ENCODE measurements at places on chromosomes 16 and 17. TPM values are rescaled to one million over a fixed set of nuclear protein-coding genes. Genes with fewer than 3 reads are reported as not detected.

DNA sequence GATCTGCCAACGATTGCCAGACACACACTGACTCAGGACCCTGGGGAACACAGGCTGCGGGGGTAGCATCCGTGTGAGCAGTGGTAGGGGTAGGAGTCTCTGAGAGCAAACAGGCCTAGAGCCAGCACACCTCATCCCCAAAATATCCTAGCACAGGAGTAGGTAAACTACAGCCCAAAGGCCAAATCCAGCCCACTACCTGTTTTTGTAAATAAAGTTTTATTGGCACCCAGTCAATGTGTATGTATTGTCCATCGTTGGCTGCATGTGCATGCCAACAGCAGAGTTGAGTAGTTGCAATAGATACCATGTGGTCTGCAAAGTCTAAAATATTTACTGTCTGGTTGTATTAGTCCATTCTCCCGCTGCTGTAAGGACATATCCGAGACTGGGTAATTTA, 55.5 kb upstream of the GPRC5B start:
- DNase-seq = no peak

GRCh38 chr16:61858988-61859387, 177.2 kb downstream of the CDH8 start:
- DNase-seq = no peak

GRCh38 chr17:1181753-1182137, 2.0 kb upstream of the ABR start:
- DNase-seq = no peak

- DNase-seq = no peak
Observed at GRCh38 chr17:80790981-80791742, 200.5 kb upstream of the CHMP6 start.

- no peak for DNase-seq
Observed at GRCh38 chr16:70782237-70782636, 18.7 kb downstream of the VAC14 start.

GRCh38 chr17:7846765-7847661, 7.9 kb upstream of the TMEM88 start:
- DNase-seq = no peak

DNA sequence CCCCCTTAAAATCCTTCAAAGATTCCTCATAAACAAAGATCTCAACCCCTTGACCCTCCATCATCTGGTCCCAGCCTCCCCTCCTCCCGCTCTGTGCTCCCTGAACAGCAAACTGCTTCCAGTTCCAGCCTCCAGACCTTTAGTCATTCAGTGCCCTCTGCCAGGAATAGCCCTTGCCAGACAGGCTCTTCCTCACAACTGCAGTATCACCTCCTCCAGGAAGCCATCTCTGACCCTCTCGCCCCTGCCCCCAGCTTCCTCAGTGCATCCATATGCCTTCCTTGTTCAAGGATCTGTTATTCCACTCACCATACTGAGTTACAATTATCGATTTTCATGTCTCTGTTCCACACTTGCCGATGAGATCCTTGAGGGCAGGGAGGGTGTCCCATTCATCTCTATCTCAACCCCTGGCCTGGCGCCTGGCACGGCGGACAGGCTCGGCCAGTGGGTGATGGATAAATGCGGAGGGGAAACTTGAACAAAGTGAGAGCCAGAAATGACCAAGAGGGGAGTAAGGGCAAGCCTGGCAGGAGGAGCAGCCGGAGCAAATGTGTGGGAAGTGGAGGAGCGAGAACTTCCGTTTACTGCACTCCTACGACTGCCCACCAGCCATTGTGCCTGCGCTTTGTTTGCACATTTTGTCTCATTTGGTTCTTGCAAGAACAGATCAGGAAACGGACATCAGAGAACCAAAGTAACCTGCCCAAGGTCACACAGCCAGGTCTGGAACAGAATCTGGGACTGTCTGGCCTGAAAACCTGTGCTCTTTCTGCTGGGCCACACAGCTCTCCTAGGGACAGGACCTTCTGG, 2.0 kb upstream of the NXPH3 start:
- DNase-seq = no peak

DNA sequence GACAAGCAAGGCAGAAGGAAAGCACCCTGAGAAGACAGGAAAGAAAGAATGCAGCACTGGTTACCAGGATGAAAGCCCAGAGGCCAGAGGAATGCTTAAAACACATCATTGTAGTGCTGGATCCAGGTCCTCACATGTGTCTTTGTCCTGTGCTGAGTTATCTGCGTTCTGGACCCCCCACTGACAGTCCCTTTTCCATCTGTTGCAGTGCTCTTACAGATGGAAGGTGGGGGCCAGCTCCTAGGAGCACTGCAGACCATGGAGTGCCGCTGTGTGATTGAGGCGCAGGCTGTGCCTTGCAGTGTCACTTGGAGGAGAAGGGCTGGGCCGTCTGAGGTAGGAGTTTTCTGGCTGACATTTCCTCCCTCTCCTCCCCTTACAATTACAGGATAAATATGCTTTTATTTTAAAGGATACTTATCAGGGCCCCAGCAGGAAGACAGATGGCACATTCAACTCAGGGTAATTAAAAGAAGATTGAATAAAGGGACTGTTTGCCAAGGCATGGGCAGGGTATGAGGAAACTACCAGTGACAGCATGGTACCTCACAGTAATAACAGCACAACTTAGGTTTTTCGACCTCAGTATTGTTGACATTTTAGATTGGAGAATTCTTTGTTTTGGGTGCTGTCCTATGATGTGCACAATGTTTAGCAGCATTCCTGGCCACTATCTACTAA, 3.0 kb downstream of the EME1 start:
- no peak for DNase-seq

- no peak for DNase-seq
Observed at GRCh38 chr17:66605541-66605940, 229.4 kb upstream of the CACNG5 start.

GRCh38 chr17:27456681-27457359, 572 bp downstream of the KSR1 start:
- DNase-seq = no peak

- no peak for DNase-seq
Observed at GRCh38 chr16:56203052-56203451, 11.8 kb downstream of the GNAO1 start.

DNA sequence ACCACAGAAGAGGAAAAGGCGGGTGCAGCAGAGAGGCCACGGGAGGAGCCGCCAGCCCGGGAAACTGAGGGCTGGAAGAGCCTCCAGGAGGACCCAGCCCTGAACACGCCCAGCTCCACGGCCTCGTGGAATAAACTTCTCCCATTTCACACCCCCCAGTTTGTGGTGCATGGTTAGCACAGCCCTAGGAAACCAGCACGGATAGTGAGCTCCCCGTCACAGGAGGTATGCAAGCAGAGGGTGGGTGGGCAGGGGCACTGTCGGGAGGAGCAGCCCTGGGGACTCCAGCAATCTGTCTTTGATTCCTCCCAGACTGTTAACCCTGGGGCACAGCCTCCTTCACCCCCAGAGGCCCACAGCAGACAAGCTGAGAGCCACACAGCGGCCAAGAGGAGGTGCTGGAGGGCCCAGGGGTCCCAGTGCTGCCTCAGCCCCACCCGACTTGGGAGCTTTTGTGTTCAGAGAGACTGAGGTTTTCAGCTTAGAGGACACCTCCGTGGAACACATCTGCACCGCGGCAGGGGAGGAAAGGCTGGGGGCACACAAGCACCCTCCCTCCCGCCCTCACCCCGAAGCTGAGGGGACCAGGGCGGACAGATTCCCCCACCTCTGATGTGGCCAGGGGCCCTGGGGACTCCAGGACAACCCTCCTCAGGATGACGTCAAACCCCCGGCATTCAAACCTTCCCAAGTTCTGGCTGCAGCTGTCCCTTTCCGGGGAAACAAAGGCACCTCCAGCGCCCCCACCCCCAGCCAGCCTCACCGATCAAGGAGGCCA, 1.7 kb upstream of the IL17C start:
- no peak for DNase-seq

DNA sequence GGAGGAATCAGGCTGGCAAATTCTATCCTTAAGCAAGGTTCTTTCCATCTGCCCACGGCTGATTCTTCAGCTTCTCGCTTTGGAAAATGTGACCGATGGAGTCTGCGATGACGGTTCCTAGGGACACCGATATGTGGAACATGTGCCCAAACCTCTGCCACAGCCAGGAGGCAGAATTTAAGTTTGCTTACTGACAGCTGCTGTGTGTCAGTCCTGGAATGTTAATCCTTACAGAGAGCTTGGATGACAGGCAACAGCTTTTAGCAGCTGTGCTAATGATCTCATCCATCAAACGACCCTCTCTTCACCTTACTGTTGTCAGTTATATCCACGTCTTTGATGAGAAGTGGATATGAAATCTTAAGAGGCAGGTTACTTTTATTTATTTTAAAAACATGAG, 11.4 kb upstream of the MYH13 start:
- DNase-seq = no peak

DNA sequence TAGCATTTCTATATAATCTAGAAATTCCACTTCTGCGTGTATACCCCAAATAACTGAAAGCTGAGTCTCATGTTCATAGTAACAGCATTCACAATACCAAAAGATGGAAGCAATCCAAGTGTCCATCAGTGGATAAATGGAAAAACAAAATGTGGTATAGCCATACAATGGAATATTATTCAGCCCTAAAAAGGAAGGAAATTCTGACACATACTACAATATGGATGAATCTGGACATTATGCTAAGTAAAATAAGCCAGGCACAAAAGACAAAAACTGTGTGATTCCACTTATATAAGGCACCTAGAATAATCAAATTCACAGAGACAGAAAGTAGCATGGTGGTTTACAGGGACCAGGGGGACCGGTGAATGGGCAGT, 20.4 kb downstream of the HOXB1 start:
- no peak for DNase-seq

DNA sequence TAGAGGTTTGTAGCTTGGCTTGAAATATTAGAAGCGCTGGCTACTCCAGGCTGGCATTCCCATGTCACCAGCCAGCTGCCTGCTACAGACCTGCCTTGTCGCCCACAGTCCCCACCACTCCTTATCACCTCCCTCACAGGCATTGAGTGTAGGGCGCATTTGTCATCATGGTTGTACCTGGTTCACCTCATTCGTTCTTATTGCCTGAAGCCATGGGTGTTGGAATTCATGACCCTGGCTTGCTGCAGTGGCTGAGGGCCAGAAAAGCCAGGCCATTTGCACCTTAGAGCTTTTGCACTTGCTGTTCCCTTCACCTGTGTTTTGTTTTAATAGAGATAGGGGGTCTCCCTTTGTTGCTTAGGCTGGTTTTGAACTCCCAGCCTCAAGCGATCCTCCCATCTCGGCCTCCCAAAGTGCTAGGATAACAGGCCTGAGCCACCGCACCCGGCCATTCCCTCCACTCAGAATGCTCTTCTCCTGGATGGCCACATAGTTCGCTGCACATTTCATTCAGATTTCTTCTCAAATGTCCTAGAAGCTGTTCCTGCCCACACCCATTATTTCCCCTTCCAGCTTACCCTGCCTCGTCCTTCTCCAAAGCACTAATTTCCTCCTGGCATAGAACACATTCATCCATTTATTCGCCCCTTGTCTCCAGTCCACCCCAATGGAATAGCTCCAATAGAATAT, 97.6 kb downstream of the C16orf78 start:
- DNase-seq = peak; percentile 80

DNA sequence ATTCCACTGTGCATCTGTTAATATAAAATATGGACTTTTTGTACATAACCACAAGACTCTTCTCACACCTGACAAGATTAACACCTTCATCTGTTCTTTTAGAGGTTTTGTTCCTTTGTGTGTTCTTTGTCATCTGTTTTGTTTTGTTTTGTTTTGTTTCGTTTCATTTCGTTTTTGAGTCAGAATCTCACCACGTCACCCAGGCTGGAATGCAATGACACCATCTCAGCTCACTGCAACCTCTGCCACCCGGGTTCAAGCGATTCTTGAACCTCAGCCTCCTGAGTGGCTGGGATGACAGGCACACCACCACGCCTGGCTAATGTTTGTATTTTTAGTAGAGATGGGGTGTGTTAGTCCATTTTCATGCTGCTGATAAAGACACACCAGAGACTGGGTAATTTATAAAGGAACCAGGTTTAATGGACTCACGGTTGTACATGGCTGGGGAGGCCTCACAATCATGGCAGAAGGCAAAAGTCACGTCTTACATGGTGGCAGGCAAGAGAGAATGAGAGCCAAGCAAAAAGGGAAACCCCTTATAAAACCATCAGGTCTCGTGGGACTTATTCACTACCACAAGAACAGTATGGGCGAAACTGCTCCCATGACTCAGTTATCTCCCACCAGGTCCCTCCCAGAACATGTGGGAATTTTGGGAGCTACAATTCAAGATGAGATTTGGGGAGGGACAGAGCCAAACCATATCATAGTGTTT, 22.3 kb downstream of the C16orf90 start:
- DNase-seq = no peak

DNA sequence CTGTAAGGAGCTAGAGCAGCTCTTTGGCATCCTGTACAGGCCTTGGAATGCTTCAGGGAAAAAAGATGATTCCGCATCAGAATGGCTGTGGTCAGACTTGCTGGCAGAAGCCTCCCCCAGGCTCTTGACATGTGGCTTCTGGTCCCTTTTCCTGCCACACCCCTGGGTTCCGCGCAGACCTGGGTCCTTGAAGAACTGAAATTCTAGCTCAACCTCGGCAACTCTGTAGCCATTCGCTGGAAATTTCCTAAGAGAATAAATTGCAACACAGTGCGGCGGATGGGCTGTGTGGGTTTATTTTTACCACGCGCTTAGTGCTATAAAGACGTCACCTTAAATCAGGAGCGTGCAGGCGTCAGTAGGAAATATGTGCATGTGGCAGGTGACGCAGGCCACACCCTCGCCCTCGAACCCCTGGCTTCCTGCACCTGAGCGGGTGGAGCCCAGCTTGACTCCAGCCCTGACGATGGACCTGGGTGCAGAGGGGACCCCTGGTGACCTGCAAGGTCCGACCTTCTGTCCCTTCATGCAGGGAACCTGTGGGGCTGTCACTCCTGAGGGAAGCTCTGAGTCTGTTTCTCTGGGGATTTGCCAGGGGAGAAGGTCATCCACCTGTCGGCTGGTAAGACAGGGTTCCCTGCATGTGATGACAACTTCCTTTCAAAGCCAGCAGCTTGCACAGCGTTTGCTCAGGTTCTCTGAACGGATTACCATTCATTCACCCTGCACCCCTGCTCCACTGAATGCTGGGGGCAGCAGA, 46.3 kb downstream of the METRNL start:
- DNase-seq = no peak

- DNase-seq = no peak
Observed at GRCh38 chr17:81097943-81098308, 63.0 kb downstream of the BAIAP2 start.

GRCh38 chr17:4998732-4999429, 1.1 kb downstream of the KIF1C start:
- DNase-seq = no peak

DNA sequence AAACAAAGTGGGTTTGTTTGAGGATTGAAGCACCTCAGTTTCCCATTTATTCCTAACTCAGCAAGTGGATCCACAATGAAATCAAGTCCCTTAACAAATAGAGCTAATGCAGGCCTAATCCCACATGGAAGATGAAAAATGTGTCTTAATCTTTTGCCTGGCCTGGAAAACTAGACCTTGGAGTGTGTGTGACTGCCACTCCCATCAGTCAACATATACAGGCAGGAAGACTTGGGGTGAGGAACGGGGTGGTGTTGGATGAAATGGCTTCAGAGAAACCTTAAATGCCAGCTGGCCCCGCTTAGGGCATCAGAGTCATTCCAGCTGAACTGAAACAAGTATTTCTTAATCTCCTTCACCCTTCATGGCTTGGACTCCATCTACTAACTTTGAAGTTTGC, 269.5 kb downstream of the MAF start:
- DNase-seq = no peak

C16orf96 gene
- not detected for total RNA-seq

KRT36 gene
- not detected for total RNA-seq

CPNE7 gene
- total RNA-seq = 4.9 TPM

PRAC2 gene
- not detected for total RNA-seq

ERN2 gene
- total RNA-seq = not detected

CRHR1 gene
- total RNA-seq = 4.2 TPM

KRT14 gene
- 1,546 TPM for total RNA-seq

SEZ6 gene
- not detected for total RNA-seq

LRRC36 gene
- not detected for total RNA-seq
